T follicular helper cell (primary cell): ENCODE measurements at places on chromosomes 12 and 14.

GRCh38 chr14:98782062-98782461 is 489.9 kb downstream of the BCL11B start:
- no peak for DNase-seq

DNA sequence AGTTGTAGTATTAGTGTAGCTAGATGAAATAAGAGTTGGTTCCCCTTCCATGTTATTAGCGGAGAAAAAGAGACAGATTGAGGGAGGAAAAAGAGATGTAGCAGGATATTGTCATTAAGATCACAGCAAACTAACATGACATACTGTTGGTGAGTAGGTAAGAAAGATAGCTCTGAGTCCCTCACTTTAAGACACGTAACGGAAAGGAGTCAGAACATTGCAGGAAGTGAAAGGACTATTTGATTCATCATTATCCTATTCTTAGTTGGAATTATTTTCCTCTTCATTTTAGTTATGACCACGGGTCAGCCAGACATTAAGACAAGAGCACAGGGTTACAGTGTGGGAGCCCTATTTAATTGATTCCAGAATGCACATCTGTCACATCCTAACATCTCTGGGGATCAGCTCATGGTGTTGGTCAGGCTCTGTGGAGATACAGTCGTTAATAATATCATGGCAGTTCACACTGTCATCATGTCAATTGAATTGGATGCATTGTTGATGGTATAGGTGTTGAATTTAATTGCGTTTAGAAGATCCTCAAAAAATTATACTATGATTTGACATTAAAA is 55.0 kb downstream of the TMX1 start:
- no peak for DNase-seq

DNA sequence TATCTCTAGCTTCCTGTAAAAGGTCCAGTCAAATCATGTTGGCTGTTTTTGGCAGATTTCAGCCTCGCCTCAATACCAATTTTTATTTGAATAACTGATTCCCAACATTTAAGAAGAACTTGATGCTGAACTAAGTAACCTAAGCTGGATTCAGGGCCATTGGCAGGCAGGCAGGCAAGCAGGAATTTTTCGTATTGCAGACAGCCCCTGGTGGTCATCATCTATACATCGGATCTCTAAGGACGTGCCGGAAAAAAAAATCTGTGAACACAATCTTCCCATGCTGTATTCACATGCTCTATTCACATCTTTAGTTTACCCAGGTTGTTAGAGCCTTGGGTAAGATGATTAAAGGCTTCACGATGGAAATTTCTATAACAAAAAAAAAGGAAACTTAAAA is 7.0 kb downstream of the VCPKMT start:
- DNase-seq, result no peak

- no peak for DNase-seq
Measured at GRCh38 chr12:102927220-102927619, 10.2 kb upstream of the PAH start.

GRCh38 chr12:122920687-122921086 is 24.8 kb upstream of the VPS37B start:
- no peak for DNase-seq

DNA sequence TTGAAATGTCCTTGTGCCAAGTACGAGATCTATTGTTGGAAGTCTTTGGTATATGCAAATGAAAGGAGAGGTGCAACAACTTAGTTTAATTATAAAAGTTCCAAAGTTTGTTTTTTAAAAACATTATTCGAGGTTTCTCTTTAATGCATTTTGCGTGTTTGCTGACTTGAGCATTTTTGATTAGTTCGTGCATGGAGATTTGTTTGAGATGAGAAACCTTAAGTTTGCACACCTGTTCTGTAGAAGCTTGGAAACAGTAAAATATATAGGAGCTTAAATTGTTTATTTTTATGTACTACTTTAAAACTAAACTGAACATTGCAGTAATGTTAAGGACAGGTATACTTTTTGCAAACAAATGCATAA is 2.3 kb downstream of the HSPA2 start:
- DNase-seq, result no peak

- no peak for DNase-seq
Measured at GRCh38 chr12:129496226-129496625, 407.6 kb downstream of the TMEM132D start.
